ENCODE measurements at places on chromosomes 11 and 22. TPM values are rescaled to one million over a fixed set of nuclear protein-coding genes. Genes with fewer than 3 reads are reported as not detected.
A peak's percentile ranks its signal among the peaks of the same experiment; 100 is the strongest.

The GLYAT gene
- not detected for polyA plus RNA-seq

The KRTAP5-8 gene
- not detected for polyA plus RNA-seq

The OR8J3 gene
- polyA plus RNA-seq = not detected

The TSSK2 gene
- not detected for polyA plus RNA-seq

The GLB1L2 gene
- 0.79 TPM for polyA plus RNA-seq

The KCNK4 gene
- not detected for polyA plus RNA-seq

The PCSK7 gene
- 33.3 TPM for polyA plus RNA-seq

The CFAP300 gene
- polyA plus RNA-seq = not detected

The MS4A7 gene
- 0.36 TPM for polyA plus RNA-seq

The CDC42EP2 gene
- polyA plus RNA-seq = not detected

The AASDHPPT gene
- 50.0 TPM for polyA plus RNA-seq

The RBMXL2 gene
- not detected for polyA plus RNA-seq

The SUSD2 gene
- polyA plus RNA-seq = 0.05 TPM

The RTN4R gene
- polyA plus RNA-seq = 1.7 TPM

GRCh38 chr11:129852125-129852740, 36.6 kb downstream of the TMEM45B start:
- no peak for DNase-seq

- DNase-seq = peak; percentile 10
Measured at GRCh38 chr11:132685174-132685611, 847.1 kb downstream of the OPCML start.

DNA sequence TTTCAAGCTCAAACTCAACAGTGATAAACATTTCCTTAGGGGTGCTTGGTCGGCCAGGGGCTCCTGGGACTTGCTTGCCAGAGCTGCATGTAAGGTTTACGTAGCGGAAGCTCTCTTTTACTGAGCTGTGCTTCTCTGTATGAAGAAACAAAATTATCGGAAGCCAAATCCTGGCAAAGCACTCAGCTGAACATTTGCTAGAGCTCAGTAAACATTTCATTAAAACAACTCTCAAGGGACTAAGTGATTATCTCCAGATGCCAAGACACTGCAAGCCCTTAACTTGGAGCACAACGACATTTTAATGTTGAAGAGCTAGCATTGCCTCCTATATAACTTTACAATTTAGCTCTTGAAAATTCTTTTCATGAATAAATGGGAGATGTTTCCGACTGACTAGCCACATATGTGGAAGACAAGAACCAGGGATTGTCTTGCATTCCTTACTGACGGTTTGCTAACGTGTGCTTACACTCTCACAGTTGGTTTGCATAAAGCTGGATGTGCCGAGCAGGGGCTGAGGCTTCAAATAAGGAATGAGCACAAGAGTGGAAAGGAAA, 43.4 kb downstream of the SCUBE2 start:
- no peak for DNase-seq

- DNase-seq = no peak
Measured at GRCh38 chr11:115122274-115122673, 381.9 kb downstream of the CADM1 start.

DNA sequence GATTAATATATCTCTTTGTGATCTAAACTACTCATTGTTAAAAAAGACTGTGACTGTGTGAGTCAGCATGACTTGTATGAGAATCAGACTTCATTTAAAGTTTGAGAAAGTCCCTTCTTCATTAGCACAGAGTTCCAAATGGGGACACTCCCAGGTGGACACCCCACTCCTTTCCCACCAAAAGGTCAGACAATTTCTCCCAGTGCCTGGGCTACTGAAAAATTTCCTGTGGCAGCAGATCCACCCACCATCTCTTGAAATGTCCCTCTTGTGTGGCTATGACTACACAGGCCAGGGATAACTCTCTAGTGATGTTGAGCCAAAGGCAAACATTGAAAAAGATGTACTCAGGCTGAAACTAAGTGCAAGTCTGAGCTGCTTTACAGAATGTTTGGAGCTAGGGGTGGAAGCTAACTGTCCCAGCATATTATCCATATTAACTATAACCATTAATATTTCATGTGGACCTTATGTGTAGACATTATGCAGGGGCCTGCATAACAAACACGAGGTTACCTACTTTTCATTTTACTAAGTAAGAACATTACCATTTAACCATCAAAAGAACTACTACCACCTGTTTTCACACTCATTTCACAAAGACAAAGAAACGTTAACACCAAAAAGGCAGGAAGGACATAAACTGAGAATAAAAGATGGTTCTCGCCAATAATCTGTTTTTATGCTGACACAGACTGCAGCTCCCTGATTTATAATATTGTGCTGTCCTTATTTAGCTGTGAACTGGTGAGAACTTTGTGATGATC, 44.8 kb downstream of the MMP20 start:
- no peak for DNase-seq

- DNase-seq = no peak
Measured at GRCh38 chr22:49264696-49265095, 563.0 kb downstream of the BRD1 start.

DNA sequence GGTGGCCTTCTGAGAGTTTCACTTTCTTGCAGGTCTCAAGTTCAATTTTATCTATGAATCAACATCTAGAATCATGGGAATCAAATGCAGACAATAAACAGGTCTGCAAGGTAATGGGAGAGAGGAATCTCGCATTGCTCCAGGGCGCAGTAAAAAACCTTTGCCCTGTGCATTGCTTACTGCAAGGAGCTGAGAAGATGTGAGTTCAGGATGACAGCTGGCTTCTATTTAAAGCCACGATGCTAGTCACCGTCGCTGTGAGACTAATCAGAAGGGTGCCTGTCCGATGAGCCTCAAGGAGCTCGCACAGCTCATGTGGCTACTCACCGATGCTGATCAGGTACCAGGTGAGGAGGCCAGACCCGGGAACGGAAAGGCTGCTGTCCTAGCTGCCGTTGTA, 30.2 kb upstream of the APOA1 start:
- DNase-seq = no peak

DNA sequence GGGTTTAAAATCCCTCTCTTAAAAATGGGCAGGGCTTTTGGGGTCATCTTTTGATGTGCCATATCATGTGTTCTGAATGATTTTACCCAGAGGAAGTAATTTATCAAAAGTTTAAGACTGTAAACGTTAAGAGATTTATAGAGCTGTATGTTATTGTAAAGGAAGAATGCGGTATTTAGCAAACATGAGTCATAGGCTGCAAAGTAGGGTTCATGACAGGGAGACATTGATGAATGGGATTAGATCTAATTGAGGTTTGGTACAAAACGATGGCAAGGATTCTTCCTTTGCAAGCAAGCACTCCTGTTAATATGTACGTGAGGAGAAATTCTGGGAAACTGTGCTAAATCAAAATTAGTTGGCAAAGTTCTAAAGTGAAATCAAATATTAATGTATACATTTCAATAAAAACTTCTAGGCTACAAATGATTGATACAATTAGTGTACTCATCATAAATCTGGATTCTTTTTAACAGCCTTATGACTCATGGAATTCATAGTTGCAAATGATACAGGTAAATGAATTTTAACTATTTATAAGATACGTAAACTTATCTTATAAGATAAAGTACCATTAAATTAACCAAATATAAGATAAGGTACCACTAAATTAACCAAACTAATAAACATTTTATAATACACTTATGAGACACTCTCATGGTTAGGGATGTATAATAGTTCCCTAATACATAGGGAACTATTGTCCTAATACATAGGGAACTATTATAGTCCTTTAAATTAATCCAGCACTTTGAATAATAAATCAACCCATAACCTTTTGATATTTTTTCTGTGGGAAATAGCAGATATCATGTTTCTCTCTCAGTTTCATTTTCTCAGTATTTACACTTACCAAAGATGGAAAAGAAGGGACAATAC, 58.4 kb downstream of the KIF18A start:
- DNase-seq = no peak

GRCh38 chr11:122746611-122747244, 91.2 kb downstream of the UBASH3B start:
- DNase-seq = no peak

- DNase-seq = no peak
Measured at GRCh38 chr11:12239804-12240371, 129.5 kb downstream of the MICAL2 start.

- no peak for DNase-seq
Measured at GRCh38 chr11:76210931-76211851, 4.9 kb upstream of the WNT11 start.

DNA sequence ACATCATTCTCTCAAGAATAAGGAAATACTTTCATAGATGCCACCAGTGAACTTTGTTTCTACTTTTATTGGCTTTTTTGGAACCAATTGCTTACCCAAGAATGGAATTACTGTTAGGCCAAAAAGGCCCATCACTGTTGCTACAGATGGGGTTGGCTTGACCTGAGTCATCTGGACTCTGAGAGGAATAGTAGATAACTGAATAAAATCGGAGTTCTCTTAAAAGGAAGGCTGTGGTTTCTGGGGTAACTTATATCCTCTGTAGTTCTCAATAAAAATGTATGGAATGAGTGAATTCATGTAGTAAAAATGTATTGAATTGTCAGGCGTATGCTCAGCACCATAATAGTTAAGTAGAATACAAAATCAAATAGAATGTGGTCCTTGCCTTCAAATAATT, 56.6 kb downstream of the ARHGEF12 start:
- DNase-seq = no peak

DNA sequence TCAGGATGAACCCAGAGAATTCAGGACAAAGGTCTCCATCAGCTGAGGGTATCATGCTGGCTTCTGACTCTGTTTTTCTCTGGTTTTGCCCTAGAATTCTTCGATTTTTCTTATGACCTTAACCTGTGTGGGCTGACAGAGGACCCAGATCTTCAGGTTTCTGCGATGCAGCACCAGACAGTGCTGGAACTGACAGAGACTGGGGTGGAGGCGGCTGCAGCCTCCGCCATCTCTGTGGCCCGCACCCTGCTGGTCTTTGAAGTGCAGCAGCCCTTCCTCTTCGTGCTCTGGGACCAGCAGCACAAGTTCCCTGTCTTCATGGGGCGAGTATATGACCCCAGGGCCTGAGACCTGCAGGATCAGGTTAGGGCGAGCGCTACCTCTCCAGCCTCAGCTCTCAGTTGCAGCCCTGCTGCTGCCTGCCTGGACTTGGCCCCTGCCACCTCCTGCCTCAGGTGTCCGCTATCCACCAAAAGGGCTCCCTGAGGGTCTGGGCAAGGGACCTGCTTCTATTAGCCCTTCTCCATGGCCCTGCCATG, 16.8 kb downstream of the SERPING1 start:
- no peak for DNase-seq

DNA sequence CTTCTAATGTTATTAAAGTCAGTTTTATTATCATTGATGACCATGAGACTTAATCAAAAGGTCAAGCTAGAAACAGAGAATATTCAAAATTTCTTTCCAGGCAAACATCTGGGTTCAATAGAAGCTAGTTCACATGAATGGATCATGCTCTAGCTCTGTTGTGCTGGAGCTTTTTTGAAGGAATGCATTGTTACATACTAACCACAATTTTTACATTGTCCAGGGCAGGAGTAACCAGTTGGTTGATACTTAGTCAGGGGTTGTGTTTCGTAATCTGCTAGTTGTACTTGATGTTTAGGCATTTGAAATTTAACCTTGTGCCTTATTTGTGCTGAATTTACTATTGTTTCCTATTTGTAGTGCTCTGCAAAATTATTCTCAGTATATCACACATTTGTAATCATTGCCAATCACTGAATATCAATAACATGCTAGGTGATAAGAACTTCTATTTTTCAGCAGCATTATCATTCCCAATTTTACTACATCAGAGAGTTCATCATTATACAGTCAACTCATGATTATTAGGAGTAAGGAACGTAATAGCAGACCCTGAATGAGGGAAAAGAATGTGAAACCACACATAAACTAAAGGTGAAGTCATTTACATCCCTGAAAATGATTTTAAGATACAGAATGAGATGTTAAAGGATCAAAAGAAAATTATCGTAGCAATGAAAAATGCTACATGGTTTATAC, 23.2 kb downstream of the NF2 start:
- no peak for DNase-seq

DNA sequence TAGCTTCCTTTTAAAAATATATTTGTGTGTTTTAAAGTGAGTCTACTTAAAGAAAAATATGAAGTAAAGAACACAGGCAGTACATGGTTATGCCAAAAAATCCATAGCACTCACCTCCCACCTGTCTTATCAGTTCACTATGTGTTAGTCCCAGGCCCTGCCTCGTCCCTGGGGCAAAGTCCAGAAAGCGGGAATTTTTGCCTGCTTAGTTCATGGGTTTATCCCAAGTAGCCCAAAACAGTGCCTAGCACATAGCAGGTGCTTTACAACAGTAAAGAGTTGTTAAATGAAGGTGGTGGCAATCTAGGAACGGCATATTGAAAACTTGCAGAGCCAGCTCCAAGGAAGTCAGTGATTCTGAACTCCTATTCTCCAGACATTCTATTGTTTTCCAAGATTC, 154.0 kb downstream of the MN1 start:
- DNase-seq = no peak

DNA sequence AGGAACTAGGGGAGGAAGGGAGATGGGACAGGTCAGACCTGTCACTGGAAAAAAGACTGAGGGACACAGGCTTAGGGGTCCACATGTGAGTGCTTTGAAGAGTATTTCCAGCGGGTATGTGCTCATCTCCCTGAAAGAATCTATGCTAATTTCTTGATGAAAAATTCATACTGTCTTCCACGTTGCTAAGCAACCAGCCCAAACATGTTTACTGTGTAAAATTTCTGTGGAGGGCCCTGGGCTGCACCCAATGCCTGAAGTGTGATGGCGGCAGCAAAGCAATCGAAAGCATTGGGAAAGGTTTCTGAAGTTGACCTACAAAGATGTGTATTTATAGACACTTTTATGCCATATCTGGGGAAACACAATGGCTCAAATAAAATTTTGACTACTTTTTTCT, 7.4 kb downstream of the SYT13 start:
- no peak for DNase-seq

- DNase-seq = no peak
Measured at GRCh38 chr11:31806928-31807798, 4.0 kb downstream of the PAX6 start.

- no peak for DNase-seq
Measured at GRCh38 chr11:67572747-67573419, 10.7 kb upstream of the GSTP1 start.

- DNase-seq = no peak
Measured at GRCh38 chr22:35985371-35985770, 43.3 kb downstream of the RBFOX2 start.

GRCh38 chr11:37849706-37850105, 1251.7 kb upstream of the RAG2 start:
- no peak for DNase-seq

GRCh38 chr11:75593286-75593915, 31.3 kb downstream of the SERPINH1 start:
- DNase-seq = no peak

GRCh38 chr11:73141309-73142127, 600 bp downstream of the FCHSD2 start:
- DNase-seq = no peak

Data from CD4-positive, alpha-beta memory T cell (primary cell).